ENCODE measurements at places on chromosomes 13 and 19.

GRCh38 chr19:29714371-29714952 lies 599 bp downstream of the C19orf12 start:
- no peak for DNase-seq

DNA sequence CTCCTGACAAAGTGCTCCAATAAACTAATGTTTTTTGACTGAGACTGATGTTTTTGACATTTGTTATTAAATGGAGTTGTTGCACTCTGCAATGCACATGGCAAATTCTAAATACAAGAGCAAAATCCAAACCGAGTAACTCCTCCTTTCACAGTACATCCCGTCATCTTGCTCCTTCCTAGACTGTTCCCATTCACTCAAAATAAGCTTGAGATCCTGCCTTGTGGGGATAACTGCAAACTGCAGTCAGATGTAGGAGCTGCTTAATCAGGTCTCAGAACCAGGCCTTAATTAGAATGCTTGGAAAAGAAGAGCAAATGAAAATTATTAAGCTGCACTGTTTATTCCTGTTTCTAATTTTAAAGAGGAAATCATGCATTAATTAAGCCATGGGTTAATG lies 134.8 kb upstream of the SPRY2 start:
- DNase-seq, result no peak

DNA sequence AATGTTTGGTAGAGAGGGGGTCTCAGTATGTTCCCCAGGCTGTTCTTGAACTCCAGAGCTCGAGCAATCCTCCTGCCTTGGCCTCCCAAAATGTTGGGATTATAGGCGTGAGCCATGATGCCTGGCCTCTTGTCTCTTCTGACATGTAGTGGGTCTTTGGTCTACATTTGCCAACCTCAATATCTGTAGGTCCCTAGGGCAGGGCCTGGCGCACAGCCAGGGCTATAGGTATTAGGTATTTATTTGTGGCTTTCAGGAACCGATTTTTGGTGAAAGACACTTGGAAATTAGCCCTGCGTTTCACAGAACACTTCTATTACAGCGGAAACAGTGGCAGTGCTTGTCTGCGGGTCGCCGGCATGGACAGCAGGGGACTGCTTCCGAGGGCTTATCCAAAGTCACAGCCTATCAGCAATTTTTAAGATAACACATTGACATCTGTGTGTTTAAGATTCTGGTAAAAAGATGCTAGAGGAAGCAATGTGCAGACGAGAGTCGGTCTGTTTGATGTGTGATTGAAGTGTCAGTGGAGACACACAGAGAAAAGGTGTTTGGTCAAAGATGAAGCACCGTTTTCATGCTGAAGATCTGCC lies 14.5 kb downstream of the ZNF536 start:
- DNase-seq, result no peak

DNA sequence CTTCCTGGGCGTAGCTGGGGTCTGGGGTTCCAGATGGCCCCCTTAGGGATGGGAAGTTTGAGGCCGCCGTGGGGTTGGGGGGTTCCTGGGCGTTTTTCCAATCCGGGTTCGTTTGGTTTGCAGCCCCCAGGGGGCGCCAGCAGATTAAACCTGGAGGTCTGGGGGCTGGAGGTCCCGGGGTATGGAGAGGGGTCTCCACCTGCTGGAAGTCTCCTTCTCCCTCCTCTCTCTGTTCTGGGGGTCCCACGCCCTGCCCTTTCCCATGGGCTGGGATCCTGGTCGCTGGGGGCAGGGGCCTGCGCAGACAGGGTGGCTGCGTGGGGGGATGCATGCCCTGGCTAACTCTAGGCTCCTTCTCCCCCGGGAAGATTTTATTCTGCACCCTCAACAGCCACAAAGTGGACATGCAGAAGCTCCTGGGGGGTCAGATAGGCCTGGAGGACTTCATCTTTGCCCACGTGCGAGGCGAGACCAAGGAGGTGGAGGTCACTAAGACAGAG lies 899 bp downstream of the GIPC3 start:
- no peak for DNase-seq

- no peak for DNase-seq
Measured at GRCh38 chr13:101654883-101655282, 202.4 kb downstream of the ITGBL1 start.

GRCh38 chr19:17888260-17888659 lies 16.5 kb downstream of the SLC5A5 start:
- no peak for DNase-seq

GRCh38 chr19:34228347-34228746 lies 26.0 kb upstream of the GARRE1 start:
- DNase-seq, result no peak
